DMS 273 treated with DMSO at 0.1 percent for 48 hours (cell line): ENCODE measurements at places on chromosomes 4 and X.

DNA sequence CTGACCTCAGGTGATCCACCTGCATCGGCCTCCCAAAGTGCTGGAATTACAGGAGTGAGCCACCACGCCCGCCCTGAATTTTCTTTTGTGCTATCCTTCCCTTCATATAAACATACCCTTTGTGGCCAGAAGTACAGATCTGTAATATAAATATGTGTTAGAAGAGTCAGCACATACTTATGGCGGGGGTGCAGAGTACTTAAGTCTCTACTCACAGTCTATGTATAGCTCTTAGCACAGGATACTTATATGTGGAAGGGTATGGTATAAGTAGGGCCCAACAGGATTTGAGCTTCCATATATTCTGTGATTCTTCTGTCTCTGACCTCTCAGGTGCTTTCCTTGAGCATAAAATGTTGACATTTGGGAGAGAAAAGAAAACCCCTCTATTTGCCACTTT lies 18.2 kb downstream of the CXorf58 start:
- DNase-seq: no peak

- DNase-seq: no peak
Observed at GRCh38 chr4:29304595-29304994, 1415.6 kb upstream of the PCDH7 start.

GRCh38 chrX:13485167-13485566 lies 84.2 kb upstream of the EGFL6 start:
- no peak for DNase-seq

DNA sequence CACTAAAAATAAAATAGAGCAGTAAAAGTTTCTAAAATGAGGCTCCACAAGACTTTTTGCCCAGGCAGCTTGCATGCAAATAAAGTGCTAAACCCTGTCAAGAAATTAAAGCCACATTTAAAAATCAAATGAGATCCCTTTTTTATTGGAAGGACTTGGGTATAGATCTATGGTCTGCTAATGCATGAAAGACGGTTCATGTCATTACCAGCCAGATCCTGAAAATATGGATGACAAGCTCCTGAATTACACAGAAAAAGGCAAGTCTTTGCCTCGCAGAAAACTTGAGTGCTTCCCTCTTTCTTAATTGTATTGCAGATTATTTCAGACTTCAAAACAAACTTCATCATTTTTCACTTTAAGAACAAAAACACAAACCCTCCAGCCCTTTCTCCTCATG lies 169.6 kb downstream of the LDB2 start:
- no peak for DNase-seq

DNA sequence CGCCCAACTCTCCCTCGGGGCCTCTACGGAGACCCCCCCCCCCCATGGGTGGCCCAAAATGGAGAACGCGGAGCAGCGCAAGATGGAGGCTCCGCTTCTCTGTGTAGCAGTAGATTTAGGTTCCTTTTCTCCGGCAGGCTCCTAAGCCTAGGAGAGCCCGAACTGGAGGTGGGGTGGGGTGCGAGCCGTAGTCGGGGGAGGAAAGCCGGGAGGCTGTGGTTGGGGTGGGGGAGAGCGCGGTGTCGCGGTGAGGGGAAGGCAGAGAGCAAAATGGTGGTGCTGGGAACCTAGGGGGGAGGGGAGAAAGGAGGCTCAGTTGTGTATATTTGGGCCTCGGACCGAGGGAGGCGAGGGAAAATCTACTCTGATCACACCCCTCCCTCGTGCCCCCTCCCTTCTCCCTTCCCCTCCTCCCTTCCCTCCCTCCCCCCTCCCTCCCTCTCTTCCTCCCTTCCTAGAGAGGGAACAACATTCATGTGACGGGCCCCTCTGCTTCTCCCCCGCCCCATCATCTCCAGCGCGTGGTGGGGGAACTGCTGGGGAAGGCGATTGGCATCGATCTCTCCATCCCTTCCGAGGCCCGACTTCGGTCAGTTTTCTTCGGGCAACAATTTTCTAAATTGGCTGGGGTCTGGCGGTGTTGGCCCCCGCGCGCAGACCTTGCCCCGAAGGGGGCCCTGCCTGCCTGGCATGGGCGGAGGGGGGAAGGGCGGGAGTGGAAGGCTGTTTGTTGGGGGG lies at the start of gene STAG2:
Gene STAG2 (plus strand): TSS at position 439 of the 738 bp plus-strand sequence. CDS start 60,922 bp downstream, outside the sequence.
- peak; percentile 73 for DNase-seq

DNA sequence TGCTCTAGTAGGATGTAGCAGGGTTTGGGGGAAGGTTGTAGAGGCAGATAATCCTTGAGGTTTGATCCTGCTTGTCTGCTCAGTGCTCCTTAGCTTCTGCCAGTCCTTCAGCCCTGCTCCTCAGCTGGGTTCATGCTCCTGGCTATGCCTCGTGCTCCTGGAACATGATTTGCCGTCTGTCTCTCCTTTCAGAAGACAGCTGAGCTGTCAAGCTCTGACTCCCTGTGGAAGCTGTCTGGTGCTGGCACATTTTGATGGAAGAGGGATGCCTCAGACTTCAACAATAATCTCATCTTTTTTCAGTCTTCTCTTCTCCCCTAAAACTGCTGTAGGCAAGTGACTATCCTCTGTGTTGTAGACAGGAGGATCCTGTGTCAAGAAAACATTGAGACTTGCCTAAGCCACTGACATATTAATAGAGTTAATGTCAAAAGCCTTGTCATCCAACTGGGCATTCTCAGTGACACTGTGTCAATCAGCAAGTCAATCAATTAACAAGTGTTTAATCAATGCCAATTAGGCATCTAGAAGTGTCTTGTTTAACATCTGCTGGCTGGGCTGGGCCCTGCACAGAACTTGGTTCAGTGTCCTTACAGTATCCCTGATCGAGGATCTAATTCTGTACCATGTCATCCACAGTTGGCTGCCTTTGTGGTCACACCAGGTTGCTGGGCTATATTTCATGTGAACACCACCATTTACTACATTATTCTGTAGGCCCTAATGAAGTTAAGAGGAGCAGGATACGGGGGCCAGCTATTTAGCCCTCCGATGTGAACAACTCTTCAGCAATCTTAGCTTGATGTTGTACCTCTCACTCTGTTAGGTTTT lies 96.7 kb downstream of the SYNPO2 start:
- DNase-seq: no peak

DNA sequence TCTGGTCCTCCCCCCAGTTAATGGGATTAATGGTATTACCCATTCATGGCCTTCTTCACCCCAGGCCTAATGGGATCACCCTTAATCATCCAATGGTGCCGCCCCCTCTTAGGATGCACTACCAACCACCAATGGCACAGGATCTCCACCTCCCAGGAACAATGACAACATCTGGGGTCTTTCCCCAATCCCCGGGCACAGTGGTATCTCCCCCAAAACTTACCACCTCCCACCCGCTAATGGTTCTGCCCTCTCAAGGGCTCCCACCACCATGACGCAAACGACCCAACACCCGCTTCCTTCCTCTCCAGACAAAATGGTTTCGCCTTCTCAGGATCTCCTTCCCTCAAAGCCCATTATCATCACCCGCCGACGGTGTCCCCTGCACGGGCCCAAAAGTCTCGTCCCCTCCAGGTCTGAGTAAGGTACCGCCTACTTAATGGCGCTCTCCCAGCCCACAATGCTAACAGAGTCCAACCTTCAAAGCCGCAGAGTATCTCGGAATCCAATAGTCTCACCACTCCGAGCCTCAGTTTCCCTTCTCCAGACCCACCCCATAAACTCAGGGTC lies 458 bp downstream of the GRIPAP1 start:
- peak; percentile 14 for DNase-seq

- DNase-seq: no peak
Observed at GRCh38 chr4:38620527-38621027, 43.4 kb upstream of the KLF3 start.

DNA sequence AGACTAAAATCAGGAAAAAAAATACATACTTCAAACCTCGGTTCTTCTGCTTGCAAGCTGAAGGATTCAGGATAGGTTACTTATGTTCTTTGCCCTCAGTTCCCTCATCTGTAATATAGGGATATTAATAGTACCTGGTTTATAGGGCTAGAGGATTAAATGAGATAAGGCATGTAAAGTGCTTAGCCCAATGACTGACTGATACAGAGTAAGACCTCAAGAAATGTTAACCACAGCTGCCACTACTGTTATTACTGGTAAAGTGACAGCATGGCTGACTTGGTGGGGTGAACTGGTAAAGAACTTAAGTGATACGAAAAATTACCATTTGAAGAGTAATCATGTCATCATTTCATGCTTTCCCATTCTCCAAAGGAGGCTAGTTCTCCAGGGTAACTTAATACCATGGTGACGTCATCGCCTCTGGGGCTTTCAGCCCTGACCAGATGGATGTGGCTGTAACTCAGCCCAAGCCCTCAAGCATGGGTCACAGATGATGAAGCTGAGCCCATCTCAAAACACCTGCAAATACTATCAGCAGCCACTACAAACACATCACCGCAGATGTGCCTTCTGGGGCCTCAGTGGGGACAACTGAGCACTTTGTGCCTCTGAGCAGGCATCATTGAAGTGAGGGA lies 44.5 kb upstream of the SCML1 start:
- DNase-seq: no peak

DNA sequence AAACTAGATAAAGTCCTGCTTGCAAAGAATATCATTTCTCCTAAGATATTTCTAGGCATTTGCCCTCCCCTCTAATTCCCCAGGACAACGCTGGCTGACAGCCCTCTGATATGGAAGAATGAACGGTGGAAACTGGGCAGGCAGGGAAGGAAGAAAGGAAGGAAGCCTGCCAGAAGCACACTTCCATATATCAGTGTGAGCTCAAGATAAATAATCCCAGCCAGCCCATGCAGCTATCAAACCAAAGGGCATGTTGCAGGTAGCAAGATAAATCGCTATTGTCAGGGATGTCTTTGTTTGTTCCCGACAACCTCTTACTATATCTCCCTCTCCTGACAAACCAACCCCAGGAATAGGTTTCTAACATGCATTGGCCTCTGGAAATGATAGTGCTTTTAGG lies 412.8 kb downstream of the HNRNPD start:
- DNase-seq: no peak

GRCh38 chr4:185134307-185134869 lies 8.7 kb upstream of the SLC25A4 start:
- no peak for DNase-seq

GRCh38 chr4:110795971-110796370 lies 173.1 kb upstream of the PITX2 start:
- DNase-seq: no peak

DNA sequence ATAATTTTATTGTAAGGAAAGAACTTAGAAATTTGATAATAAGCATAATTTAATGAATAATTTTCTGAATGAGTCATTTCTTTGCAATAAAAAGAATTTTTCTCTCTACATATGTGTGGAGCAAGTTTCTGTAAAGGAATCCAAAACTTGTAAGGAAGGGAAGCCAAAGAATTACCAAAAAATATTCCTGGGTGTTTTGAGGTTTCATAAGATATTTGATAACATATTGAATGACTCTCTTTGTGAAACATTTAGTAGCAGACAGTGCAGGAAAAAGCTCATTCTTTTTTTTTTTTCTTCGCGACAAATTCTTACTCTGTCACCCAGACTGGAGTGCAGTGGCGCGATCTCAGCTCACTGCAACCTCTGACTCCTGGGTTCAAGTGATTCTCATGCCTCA lies 469.0 kb upstream of the MAGEB2 start:
- no peak for DNase-seq

GRCh38 chr4:183871581-183871980 lies 33.5 kb upstream of the STOX2 start:
- no peak for DNase-seq

GRCh38 chr4:138161351-138161750 lies 80.8 kb downstream of the SLC7A11 start:
- DNase-seq: no peak

DNA sequence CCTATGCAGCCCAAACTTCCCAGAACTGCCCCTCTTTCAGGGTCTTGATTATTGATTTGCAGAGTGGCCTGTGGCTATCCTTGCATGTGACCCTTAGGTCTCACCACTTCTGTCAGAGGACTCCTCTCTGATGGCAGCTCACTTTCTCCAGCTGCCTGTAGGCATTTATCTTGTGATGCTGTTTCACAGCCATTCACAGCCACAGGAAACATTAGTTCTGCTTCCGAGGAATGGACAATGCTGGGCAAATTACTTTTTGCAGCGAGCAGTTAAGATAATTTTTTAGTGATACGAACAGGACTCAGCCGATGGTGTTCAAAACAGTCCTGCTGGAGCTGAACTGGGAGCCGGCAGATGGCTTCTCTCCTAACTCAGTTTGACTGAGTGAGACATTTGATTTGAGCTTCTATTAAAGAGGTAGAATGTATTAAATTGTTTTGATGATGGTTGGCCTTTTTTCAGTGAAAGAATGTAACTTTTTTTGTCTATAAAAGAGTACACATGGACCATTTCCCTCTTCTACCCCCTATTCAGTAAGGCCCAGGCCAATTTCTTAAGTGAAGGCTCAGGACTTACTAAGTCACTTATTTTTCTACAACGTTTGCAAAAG lies 58.4 kb upstream of the TMEM150C start:
- no peak for DNase-seq

GRCh38 chrX:101986586-101986985 lies 54.8 kb upstream of the ZMAT1 start:
- no peak for DNase-seq

DNA sequence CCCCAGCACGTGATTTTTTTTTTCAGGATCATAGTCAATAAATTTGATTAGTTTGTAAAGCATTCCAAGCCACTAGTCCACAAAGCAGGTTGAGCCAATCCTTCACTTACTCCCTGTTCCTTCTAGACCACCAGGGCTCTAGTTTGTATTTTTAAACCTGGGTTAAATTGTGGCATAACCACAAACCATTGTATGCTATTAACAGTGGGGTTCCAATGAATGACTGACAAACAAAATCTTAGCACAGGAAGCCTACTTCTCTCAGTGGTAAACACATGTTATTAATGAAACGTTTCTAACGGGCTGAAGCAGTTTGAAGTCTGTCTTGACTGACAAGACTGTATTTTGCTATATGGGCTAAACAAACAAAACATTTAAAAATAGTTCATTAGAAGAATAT lies 48.6 kb upstream of the GYPA start:
- no peak for DNase-seq

GRCh38 chrX:103092942-103093341 lies at the start of gene NXF3:
TSS of gene NXF3 (minus strand) at chrX:103093143. CDS start at chrX:103093023, 120 bp downstream.
- DNase-seq: no peak

- no peak for DNase-seq
Observed at GRCh38 chr4:48078862-48079655, 55.0 kb downstream of the TXK start.

DNA sequence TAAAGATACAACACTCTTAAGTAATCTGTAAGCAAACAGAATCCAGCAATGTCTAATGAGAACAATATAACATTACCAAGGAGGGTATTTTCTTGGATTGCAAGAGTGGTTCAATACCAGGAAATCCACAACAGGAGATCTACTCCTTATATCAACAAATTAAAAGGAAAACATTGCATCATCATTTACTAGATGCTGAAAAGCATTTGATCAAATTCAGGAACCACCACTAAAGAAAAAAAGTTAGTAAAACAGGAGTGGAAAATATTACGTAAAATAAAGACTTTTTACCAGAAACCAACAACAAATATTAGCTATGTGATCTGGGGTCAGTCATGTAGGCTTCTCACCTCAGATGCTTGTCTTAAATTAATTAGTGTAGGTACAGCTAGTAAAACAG lies 66.8 kb upstream of the MAB21L2 start:
- DNase-seq: no peak

DNA sequence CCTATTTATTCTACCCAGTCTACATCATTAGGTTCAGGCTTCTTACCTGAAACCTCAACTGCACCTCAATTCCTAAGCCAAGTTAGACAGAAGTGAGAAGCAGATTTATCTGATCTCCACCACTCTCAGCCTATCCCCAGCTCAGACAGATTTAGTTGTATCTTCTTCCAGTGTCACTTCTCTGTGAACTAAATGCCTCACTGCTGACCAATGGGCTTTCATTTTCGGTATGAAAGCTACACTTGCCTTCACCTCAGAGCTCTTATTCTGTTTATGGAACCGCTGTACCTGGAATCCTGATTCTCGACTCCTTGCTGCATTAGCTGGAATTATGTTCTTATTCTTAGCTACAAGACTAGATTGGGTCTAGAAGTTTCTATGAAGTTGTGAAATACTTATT lies 833.2 kb downstream of the CCSER1 start:
- DNase-seq: no peak
